ENCODE measurements at places on chromosomes 6 and 20.

- no peak for DNase-seq
Observed at GRCh38 chr6:163243692-163244589, 170.6 kb upstream of the QKI start.

DNA sequence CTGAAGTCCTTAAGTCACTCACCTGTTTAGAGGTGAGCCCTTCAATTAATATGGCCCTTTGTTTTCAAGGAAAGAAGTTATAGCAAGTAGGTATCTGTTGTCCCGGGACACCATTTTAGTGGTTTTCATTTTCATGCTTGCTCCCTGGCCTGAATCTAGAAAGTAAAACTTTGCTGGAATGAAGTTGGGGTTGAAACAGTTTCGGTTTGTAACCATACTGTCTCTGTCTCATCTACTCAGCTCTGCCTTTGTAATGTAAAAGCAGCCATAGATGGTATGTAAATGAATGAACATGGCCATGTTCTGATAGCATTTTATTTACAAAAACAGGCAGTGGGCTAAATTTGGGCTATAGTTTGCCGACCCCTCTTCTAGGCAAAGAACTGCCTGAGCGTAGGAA lies 64.9 kb upstream of the GNRH2 start:
- DNase-seq = no peak

DNA sequence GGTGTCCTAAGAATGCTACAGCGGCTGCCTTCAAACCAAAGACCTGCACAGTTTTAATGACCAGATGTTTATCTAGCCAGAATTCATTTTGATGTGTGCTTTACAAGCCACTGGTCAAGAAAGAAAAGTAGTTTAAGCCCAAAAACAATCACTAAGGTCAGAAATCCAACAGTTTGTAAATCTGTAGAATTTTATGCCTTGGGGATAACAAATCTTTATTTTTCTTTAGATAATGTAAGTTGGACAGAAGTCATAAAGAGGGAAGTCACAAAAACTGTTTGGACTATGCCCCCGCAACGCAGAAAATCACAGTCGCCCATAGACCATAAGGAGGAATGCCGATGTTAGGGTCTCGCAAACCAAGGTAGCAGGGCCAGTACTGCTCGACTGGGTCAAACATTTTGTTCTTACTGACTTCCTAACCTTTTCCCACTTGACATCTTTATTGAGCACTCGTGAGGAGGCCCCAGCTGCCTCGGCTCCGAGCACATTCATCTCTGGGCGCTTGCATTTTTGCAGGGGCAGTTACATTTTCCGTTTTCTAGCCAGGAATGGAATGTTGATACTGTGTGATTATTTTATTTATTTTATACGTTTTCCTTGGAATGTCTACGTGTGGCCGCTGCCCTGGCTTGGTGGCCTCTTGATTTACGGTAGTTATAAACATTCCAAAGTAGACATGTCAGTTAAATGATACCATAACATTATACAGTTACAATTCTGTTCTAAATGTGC lies 56.7 kb upstream of the APCDD1L start:
- DNase-seq = no peak

DNA sequence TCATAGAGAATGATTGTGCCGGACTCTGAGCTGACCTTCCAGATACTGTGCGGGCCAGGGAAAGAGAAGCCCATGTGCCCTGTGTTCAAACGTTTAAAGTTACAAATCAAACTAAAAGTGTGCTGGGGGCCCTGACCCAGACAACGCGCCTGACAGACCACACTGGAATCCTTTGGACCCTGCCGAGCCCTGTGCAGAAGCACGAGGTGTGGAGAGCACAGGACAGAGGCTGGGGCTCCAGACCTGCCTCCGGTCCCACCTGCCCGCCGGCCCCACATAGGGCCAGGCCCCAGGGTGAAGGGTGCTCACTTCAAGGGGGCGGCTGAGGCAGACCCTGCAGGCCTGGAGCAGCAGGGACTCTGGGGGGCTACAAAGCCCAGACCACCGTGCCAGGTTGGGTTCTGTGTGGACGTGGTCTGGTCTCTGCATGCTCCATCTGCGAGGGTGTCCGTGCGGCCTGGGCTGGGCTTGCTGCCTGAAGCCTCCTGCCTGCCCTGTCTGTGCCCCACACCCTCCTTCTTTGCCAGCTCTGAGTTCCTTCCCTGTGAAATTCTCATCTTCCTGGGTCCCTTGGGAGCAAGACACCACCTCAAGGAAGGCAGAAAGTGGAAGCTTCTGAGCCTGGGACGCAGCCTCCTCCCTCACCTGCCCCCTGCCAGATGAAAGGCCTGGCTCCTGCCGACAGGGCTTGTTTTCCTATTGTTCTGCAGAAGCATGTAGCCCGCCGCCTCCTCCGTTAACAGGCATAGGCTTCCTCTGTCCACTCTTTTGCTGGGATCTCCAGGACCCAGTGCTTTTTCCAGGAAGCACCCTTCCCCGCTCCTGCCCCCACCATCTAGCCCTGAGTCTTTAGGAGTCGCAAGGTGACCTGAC lies 186.2 kb downstream of the ERMARD start:
- no peak for DNase-seq

GRCh38 chr6:64723327-64724058 lies 983.5 kb downstream of the EYS start:
- no peak for DNase-seq

DNA sequence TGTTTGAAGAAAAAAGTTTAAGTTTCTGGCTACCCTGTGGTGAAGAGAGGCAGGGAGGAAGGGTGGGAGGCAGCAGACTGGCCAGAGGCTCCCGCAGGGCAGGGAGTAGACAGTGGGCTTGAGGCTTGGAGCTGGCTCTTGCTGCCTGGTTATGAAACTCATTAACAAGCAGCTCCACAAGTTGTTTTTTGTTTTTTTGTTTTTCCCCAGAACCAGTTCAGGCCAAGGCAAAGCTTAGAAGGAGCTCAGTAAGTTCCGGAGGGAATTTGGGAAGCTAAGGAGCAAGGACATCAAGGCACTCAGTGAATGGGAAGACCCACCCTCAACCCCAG lies 4.0 kb downstream of the DLL1 start:
- DNase-seq = no peak

DNA sequence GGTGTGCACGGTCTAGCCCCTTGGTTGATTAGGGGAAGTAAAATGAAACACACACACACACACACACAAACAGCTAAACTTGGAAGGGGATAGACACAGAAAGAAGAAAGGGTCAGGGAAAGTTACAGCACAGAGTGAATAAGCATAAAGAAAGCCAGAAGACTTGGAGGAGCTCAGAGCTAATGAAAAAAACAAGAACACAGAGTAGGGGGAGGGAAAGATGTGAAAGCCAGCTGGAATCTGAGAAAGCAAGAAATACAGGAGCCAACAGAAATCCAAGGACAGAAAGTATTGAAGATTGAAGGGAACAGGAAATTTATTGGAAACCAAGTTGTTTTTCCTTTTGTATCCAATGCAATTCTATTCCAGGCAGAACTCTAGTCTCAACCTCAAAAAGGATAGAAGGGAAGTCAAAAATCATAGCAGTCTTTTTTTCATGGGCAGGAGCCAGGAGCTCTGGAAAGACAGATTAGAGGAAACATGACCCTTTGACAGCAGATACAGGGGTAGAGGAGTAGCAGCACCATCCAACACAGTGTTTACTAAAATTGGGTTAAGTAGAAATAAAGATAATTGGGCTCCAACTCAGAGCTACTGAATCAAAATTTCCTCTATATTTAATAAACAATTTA lies 10.1 kb downstream of the HMGCLL1 start:
- DNase-seq = no peak

DNA sequence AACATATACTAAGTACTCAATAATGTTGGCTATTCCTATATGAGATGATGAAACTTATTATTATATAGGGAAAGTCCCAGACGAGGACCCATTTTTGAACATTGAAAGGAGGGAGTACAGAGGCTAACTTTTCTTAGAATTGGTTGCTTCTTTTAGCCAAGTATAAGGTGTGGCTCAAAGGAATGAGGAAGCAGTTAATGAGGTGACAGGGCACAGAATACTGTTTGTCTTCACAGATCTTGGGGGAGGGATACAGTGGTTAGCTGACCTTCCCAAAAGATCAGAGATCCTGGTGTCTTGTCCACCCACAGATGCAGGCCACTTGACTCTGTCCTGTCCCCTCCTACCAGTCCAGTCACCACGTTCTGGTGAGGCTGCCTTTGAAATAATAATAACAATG lies 67.8 kb upstream of the EPB41L1 start:
- DNase-seq = no peak

DNA sequence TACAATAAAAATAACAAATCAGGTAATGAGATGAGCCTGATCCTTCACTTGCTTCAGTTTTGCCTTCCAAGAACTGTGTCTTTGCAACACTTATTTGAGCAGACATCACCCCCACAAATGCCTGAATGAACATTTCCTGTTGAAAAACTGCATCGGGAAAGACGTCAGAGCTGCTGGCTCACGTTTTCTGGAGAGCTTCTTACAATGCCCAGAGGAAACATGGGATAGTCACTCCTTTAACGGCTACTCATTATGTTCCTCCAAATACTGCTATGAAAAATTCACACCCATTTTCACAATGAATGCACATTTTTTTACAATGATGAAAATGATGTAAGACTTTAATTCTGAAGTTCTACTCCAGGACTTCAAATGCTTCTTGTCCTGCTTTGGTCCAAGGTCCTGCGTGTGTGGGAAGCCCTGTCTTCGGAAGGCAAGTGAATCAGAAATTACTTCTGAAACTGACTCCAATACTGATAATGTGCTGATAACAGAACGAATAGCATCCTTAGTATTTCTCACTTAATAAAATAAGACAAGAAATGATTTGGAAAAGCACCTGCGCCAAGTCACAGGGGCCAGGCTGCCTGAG lies 238.0 kb downstream of the ANKRD60 start:
- DNase-seq = no peak

- no peak for DNase-seq
Observed at GRCh38 chr20:3521852-3522740, 51.3 kb downstream of the ATRN start.

DNA sequence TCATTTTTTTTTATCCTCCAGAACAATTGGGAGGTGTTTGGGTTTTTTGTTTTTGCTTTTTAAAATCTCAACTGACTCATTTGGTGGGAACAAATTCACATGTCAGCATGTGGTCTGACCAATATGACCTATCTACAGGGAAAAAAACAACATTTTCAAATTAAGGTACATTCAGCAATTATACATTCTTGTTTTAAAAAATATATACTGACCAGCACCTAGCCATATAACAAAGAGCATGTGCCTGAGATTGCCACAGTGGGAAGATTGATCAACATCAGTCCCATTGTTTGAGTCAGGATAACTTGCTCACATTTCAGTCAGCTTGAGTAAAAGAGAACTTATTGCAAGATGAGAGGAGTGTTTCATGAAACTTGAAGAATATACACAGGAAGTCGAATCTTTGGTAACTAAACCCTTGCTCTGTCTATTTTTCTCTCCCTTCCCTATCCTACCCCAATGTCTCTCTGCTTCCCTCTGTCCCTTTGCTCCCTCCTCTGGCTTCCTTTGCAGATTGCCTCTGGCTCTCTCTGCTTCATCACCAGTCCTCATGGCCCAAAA lies 163.2 kb upstream of the TAB2 start:
- DNase-seq = no peak

DNA sequence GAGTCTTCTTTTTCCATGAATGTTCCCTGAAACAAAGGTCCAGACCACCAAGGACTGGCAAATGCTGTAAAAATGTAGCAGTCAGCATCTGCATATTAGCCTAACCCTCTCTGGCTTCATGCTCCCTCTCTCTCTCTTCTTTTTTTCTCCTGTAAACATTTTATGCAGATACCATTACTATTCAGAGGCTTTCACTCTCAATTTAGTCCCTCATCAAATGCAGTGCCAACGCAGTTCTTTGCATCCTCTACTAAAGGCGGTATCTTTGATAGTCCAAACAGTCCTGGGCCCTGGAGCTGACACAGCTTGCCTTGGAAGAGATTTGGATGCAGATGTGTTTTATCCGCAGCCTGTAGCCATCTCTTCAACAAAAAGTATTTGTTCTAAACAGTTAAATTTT lies 167.1 kb upstream of the MMS22L start:
- no peak for DNase-seq

GRCh38 chr6:16618962-16619361 lies 142.3 kb downstream of the ATXN1 start:
- DNase-seq = no peak

- no peak for DNase-seq
Observed at GRCh38 chr6:56906752-56907151, 48.2 kb upstream of the BEND6 start.

DNA sequence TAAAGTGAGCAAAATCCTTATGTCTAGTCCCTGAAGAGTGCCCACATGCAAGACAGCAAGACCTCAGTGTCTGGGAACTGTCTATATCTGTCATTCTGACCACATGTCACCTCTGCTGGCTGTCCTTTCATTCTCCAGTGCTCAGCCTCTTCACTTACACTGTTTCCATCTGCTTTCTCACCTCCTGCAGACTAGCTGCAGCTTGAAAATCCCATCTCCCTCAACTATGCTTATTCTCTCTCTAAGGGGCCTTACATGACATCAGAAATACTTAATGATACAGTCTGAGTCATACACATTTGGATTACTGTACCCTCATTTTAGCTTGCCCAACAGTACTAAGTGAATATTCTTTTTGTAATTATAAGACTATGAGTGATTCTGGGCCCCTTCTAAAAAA lies 587.8 kb downstream of the EPM2A start:
- no peak for DNase-seq

- DNase-seq = no peak
Observed at GRCh38 chr6:29506446-29507067, 18.8 kb upstream of the MAS1L start.

DNA sequence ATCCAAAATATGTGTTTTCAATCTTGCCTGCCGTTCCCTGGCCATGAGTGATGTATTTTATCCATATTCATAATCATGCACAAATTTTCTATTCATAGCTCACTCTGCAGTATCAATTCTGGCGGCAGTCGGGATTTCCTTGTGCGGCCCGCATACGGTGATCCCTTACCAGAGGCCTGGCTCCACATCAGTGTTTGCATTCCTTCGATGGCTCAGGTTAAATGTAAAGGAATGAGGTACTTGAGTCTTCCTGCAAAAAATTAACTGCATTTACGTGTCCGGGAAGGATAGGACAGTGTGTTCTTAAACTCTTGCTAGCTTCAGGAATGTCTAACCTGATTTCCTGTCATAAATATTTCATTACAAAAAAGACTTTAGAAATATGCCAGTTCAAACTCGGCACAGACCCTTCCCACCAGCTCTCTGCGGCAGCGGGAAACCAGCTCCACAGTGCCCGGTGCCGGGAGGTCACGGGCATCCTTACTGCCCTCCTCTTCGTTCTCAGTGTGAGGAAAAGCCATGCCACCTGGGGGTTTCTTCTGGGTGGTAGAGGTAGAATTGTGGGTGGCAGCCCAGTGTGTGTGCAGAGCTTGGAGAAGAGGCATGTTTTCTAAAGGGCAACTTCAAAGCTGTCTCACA lies 154.5 kb downstream of the MOXD1 start:
- DNase-seq = no peak

DNA sequence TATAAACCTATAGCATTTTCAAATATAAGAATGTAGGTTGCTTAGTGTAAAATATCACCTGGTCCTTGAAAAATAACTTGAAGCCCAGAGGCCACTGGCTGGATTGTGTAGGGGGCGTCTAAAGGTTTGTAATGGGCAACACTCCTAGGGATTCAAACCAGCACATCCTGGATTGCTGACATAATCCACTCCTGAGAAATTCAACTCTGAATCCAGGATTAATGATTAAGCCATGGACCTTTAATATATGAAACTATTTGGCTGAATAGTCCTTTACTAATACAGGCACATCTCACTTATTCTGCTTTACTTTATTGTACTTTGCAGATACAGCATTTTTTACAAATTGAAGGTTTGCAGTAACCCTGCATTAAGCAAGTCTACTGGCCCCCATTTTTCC lies 160.8 kb downstream of the UBE3D start:
- no peak for DNase-seq
